Activated T-cell treated with anti-CD3 and anti-CD28 coated beads for 24 hours (primary cell): ENCODE measurements at places on chromosomes 11 and 22.

- no peak for DNase-seq
Measured at GRCh38 chr11:79046366-79046765, 394.5 kb downstream of the TENM4 start.

- DNase-seq = no peak
Measured at GRCh38 chr11:70871881-70872280, 380.5 kb downstream of the SHANK2 start.

DNA sequence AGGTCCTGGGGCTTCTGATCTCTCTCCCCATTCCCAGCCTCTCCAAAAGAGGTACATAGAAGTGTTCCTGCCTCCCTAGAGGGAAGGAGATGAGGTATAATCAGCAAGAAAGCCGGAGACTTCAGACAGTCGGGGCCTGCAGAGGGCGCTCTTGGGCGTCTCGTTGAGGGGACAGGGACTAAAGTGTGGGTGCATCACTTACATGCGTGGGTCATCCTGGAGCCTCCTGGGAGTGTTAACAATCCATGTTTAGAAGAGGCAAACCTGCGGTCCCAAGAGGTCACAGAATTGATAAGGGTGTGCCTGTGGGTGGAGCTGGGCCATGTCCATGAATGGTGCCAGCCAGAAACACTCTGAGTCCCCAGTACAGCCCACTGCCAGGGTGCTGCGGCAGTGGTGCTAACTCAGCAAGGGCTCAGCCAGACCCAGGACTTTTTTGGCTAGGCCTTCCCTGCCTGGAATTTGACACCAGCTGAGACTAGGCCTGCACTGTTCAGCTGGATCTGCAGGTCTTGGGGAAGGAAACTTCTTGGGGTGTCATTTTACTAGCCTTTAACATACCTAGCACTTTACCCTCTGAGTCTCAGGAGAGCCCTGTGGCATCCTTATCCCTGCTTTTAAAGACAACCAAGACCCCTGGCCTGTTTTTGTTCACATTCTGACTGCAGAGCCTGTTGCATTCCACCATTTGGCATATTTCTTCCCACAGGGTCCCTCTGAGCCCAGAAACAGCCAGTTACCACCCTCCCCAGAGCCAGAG, 5.5 kb downstream of the YDJC start:
- peak; percentile 24 for DNase-seq

- DNase-seq = no peak
Measured at GRCh38 chr11:46450846-46451477, 59.4 kb upstream of the CHRM4 start.

GRCh38 chr11:39724404-39724803, 1735.0 kb downstream of the LRRC4C start:
- DNase-seq = no peak

DNA sequence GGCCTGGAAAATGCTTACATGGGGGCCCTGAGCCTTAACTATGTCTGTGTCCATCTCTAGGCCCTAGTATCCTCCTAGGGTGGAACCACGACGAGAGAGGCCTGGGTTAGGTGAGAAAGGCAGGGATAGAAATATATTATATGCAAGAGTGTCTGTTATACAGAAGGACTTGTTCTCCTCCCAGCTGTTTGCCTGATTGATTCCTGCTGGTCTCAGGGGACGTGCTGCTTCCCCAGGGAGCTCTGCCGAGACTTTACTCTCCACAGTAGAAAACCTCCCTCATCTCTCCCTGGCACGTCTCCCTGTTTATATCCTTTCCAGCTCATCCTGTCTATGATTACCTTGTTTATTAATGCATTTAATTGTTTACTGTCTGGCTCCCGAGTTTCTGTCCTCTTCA, 132.6 kb downstream of the MIAT start:
- DNase-seq = no peak

GRCh38 chr11:109241988-109242536, 179.9 kb upstream of the C11orf87 start:
- DNase-seq = no peak

DNA sequence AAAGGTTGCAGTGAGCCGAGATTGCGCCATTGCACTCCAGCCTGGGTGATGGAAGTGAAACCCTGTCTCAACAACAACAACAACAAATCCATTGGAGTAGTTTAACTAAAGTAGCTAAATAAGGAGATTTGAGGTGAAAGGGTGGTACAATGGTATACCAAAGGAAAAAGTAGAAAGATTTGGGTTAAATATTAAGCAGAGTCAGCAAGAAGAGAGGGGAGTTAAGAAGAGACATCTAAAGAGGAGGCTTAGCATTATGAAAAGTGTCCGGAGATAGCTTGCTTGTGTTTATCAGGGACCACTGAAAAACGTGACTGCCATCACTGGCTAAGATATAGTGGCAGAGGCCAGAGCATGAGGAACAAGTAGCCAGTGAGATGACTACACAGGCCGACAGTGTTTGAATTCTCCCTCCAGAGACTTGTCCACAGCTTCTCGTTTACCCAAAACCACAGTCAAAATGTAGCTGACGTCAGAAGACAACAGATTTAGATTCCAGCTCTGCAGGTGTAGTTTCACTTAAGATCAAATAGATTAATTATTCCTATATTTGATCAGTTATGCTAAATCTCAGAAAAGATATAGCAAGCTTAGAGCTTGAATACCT, 32.6 kb upstream of the GRK2 start:
- no peak for DNase-seq

DNA sequence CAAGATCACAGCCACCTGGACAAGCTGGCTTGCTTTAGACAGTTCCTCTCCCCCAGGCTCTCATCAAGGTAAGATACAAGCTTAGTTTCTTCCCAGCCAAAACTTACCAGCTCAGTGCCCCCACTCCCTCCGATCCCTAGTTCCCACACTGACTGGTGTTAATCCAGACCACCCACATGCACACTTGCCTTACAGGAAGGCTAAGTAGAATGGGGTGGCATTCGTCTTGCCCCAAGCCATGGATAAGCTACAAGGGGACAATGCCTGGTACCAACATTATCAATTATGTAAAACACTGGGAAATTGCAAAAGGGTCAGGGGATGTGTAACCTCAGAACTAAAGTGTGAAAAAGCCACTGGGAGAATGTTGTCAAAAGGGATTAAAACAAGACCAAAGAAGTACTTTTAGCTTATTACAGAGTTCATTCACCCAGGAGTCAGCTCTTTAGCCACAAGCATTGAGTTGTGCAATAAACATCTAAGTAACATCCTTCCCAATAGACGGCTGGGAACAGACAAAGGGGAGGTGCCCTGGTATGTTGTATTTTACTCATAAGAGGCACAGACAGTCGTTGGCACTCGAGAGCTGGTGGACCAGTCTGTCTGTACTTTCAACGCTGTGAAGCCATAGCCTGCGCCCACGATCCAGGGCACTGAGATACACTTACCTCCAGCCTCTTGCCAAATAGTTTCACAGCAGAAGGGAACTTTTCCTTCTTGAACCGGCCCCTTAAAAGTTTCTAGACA, 1.1 kb downstream of the DHCR7 start:
- DNase-seq = no peak

- DNase-seq = no peak
Measured at GRCh38 chr11:110366291-110366690, 63.5 kb upstream of the FDX1 start.

GRCh38 chr22:24554313-24555164, at the start of gene GUCD1:
GUCD1 (minus strand) TSS chr22:24555138; CDS start chr22:24554991, 147 bp downstream.
- DNase-seq = peak; percentile 21

GRCh38 chr11:91174193-91174592, 951.3 kb upstream of the CHORDC1 start:
- no peak for DNase-seq

DNA sequence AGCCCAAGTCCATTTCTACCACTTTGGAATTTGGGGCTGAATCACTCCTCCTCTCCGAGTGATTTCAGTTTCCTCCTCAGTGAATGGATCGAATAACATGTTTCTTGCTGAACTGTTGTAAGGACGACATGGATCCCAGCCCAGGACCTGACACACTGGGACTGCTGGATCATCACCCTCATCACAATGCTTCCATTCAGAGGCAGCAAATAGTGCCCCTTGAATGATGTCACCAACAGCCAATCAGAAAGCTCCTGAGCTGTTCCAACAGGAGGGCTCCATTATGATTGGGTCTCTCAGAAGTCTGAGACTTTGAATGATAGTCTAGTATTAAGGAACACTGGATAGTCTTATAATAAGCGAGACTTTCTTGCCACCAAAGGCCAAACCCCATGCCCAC, 158.9 kb downstream of the MYO18B start:
- no peak for DNase-seq

DNA sequence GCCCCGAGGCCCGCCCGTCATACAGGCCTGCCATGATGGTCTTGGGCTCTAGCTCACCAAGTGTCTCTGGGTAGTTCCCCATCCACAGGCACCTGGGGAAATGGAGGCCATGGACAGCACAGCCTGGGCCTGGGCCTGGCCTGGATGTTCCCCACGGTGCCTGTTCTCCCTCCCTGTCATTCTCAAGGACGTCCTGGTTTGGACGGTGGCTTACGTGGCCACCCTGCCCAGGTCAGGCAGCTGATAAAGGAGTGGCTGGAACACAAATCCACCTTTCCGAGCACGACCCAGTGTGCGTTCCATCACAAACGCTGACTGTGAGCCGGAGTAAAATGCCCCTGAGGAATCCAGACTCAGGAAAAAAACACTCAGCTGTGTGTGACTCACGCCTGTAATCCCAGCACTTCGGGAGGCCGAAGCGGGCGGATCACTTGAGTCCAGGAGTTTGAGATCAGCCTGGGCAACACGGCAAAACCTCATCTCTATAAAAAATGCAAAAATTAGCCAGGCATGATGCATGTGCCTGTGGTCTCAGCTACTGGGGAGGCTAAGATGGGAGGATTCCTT, 41.2 kb upstream of the TESMIN start:
- no peak for DNase-seq

- no peak for DNase-seq
Measured at GRCh38 chr11:43503417-43503816, 144.7 kb downstream of the TTC17 start.

DNA sequence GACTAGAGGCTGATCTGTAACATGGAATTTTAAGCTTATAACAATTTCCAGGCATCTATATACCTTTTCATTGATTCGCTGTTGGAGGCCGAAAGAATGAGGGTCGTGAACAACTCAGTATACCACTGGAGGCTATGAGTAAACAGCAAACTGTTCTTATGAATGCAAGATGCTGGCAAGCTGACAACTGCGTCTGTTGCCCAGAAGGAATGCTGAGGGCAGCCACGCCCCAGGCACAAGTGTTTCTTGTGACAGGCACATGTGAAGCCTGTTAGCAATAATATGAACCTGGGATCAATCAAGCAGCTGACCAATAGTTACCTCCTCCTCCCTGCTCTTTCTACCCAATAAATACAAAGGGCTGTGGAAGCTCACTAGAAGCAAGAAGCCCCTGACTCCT, 15.3 kb downstream of the RTCB start:
- no peak for DNase-seq
